Activated CD8-positive, alpha-beta memory T cell treated with anti-CD3 and anti-CD28 coated beads for 4 hours (primary cell): ENCODE measurements at places on chromosomes 11 and 22.

DNA sequence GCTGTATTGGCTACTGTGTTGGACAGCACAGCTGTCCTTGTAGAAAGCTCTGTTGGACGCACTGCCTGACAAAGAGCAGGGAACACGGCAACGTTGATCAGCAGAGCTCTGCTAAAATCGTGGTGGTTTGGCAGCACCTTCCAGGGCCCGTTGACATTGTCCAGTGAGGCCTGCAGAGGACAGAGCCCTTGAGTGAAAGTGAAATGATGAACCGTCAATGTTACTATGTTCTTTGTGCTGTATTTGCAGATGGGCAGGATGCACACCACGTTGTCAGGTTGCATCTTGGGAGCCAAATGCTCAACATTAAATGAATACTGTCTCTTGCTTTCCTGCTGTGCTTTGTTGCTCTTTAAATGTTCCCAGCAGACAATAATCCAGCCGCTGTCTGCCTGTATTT lies 69.7 kb downstream of the NELL1 start:
- DNase-seq = no peak

DNA sequence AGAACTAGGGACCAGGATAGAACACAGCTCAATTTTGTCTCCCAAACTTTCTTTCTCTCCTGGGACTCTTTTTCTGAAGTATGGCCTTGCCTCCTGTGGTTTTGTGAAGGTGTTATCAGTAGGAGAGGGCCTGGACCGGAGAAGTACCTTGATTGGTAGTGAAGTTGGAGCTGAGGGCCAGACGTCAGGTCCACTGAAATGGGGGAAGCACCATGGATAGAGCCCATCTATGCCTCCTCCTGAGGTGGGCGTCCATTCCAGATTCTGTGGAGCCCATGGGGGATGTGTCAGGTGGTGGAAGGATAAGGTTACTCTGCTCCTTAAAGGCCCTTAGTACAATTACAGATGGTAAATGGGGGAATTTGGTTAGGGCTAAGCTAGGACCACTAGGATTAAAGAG lies 109.7 kb downstream of the INSC start:
- no peak for DNase-seq

GRCh38 chr22:23774114-23774921 lies 1.7 kb downstream of the MMP11 start:
- no peak for DNase-seq

GRCh38 chr11:102530558-102530957 lies at the start of gene MMP7:
TSS of gene MMP7 (minus strand) at chr11:102530747. CDS start at chr11:102530700, 47 bp downstream.
- no peak for DNase-seq

- no peak for DNase-seq
These were observed 97.7 kb downstream of the MPPED2 start for GRCh38 chr11:30488304-30488998.

GRCh38 chr11:88059326-88059725 lies 115.9 kb downstream of the RAB38 start:
- DNase-seq = no peak

GRCh38 chr11:119484741-119485605 lies 62.0 kb upstream of the THY1 start:
- no peak for DNase-seq

- no peak for DNase-seq
These were observed 25.4 kb downstream of the YPEL1 start for GRCh38 chr22:21710156-21710555.

DNA sequence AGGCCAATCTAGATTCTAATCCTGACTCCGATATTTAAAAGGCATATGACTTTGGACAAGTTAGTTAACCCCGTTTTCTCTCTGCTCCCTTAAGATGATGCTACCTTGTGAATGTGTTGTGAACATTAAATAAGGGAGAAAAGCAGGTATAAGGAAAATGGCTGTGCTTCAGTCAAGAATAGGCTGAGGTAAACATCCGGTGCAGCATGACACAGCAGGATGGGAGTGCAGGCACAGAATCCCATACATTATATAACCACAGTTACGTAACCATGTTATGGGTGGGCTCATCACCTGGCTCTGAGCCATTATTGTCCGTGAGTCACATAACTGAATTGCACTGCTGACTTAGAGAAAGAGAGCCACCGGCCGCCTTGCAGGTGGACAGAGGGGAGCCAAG lies 382.2 kb upstream of the ANO5 start:
- DNase-seq = no peak

- no peak for DNase-seq
These were observed 65.0 kb downstream of the CWF19L2 start for GRCh38 chr11:107392611-107393010.

DNA sequence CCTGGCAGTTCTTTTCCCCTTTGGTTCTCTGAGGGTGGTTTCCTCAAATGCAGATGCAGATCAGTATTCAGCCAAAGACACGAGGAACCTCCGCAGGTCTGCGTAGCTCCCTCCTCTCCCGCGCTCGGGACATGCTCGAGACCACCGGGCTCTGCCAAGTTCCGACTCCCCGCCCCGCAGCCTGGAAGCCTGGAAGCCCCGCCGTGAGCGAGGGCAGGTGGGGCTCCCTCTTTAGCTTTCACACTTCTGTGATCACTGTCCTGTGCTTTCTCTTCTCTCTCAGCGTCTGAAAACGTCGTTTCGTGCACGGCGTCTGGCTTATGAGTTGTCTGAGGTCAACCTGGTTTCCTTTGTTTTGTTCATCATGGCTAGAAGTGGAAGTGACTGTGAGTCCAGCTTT lies 26.6 kb downstream of the ZBED4 start:
- no peak for DNase-seq

DNA sequence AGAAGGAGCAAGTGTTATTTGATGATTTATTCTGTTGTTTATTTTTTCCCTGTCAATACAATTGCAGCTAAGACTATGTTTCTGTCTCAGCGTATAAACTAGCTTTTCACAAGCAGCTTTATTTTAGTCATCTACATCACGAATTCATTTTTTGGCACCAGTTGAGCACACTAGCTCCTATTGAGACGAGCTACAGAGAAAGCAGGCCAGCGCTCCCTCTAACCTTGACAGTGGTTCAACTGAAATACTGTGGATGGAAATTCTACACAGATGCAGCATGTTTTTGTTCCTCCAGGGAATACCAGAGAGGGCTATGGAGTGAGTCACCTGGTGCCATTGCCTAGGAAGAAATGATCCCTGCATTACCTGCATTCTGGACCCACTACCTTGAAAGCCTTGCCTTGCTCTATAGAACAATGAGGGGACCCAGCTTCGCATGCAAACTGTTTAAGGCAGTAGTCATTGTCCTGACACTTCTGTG lies 108.2 kb upstream of the ARHGAP42 start:
- no peak for DNase-seq
